ENCODE measurements at places on chromosomes 11 and 22.
A peak's percentile ranks its signal among the peaks of the same experiment; 100 is the strongest.

GRCh38 chr22:37633089-37633624 is 6.3 kb upstream of the SH3BP1 start:
- no peak for DNase-seq

DNA sequence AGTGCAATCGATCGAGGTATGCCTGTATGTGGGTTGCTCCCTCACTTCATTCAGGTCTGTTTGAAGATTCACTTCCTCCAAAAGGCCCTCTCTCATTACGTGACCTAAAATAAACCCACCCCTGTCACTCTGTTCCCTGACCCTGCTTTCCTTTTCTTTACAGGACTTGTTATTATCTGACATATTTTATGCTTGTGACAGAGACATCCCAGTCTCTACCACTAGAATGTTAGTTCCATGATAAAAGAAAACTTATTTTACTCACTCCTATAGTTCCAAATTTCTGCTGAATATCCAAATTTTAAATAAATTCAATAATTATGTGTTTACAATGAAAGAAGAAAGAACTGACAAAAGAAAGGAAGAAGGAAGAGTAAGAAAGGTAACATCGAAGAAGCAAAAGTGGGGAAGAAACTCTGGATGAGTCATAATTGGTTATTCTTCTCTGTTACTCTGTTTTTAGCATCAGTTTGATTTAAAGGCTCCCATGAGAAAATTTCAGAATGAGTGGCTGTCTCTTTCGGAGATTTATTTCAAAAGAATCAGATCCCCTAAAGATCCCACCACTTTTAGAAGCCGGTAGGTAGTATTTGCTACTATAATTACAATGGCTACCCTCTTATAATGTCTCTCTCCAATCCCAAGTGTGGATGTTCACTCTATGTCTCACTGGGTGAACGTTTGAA is 33.5 kb downstream of the ENTHD1 start:
- DNase-seq = no peak

DNA sequence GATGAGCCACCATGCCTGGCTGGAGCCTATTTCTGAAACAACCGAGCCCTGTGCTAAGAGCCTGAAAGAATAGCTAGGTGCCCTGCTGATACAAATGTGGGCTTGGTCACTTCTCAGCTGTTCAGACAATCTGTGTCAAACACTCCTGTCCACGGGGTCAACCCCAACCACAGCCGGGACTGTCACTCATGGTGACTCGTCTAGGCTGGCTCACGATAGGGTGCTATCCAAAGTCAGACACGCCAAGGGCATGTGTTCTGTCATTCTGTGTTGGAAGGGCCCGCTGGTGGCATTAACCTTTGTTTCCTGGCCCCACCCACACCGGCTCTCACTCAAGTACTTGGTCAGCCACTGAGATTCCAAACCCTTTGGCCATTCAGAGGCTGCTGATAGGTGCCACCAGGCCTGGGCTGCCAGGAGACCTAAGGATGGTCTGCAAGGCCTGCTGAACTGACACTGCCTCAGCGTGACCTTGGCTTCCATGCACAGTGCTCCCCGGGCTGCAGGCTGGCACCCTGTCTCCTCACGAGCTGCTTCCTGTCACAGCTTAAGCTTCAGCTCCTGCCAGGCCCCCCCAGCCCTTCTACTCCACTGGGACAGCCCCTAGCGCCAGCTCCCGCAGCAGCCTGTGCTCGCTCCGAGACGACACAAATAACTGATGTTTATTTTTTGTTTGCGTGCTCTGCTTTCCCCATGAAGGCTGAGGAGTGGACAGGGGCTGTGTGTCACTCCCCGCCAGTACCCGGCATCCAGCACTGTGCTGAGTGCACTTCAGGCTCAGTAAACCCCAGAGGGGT is 14.2 kb upstream of the CDC42BPG start:
- no peak for DNase-seq

- no peak for DNase-seq
Measured at GRCh38 chr11:114076921-114077331, 17.4 kb downstream of the ZBTB16 start.

- no peak for DNase-seq
Measured at GRCh38 chr22:35651085-35651484, 2.8 kb downstream of the APOL6 start.

DNA sequence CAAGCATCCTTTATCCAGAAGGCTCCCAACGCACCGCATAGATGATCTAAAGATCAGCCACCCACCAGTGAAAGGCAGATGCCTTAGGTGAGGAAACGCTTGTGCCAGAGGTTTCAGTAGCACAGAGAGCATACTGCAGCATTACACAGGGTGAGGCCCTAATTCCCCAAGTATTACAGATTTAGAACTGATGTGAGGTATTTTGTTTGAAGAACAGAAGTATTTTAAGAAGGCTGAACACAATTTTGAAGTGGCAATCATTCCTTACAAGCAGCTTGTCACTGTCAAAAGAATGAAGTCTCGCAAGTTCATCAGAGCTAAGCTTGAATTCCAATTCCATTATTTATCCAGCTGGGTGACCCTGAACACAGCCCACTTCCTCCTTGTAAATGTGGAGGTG is 70.0 kb upstream of the FAT3 start:
- DNase-seq = no peak

DNA sequence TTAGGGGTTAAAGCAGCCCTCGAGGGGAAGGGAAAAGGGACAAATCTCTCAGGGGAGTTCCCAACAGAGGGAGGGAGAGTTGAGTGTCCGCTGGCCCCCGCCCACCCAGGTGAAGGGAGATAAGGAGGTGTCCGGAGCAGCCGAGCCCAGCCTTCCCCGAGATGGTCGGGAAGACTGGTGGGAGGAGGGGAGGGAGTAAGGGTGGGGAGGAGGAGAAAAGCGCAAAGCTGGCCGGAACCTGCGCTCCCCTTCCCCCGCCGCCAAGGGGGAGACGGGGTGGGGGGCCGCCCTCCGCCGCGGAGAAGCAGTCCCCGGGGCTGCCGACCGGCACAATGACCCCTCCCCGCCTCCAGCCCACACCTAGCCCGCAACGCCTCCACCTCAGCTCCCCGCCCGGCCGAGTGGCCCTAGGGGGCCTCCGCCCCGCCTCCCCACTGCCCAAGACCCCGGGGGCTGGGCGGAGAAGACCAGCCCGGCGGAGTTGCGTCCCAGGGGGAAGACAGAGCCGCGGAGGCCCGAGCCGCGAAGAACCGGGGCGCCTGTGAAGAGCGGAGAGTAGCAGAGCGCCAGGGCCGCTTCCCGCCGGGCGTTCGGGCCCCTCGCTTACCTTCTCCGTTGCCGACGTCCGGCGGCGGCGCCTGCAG is 479 bp downstream of the RSF1 start:
- DNase-seq = peak; percentile 23

DNA sequence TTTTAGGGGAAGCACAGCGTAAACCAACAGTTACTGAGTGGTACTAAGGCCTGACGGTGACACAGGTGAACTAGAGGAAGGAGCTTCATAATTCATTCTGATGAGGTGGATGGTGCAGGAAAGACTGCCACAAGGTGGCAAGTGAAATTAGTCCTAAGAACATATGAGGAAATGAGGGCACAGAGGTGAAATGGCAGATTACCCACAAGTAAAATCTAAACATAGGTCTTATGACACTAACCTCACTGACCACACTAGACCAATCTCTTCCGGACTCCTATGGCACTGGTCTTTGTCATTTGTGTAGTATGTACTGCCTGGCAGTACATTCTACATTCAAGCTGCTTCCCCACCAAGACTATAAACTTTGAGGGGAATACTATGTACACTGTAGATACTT is 20.2 kb downstream of the GAB2 start:
- no peak for DNase-seq

Measured in activated T-helper 1 cell treated with Interleukin-2 at 50 U/mL for 16 hours (primary cell).